ENCODE measurements at places on chromosomes 1 and 21.

DNA sequence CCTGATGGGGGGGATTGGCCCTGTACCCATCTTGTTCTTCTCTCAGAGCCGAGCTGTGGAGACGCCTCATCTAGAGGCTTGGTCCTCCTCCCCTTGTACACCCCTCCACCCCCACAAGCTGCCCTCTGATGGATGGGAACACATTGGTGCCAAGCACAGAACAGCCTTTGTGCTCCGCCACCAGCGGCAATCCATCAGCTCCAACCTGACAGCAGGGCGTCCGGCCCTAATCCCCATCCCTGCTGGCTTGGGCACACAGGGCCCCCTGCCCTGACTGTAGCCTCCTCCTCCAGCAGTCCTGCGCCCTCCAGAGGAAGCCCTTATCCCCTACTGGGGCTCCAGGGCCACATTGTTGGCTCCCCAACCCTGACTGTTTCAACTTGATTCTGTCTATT, 3.8 kb upstream of the MYOG start:
- DNase-seq: no peak

GRCh38 chr1:205356440-205357139, at the start of gene KLHDC8A:
KLHDC8A (minus strand) TSS chr1:205356922; CDS start chr1:205343604, 13,318 bp downstream.
- DNase-seq: no peak

- no peak for DNase-seq
Observed at GRCh38 chr21:28482657-28483056, 510.0 kb downstream of the LTN1 start.

- no peak for DNase-seq
Observed at GRCh38 chr1:243977094-243977493, 74.0 kb upstream of the ZBTB18 start.

DNA sequence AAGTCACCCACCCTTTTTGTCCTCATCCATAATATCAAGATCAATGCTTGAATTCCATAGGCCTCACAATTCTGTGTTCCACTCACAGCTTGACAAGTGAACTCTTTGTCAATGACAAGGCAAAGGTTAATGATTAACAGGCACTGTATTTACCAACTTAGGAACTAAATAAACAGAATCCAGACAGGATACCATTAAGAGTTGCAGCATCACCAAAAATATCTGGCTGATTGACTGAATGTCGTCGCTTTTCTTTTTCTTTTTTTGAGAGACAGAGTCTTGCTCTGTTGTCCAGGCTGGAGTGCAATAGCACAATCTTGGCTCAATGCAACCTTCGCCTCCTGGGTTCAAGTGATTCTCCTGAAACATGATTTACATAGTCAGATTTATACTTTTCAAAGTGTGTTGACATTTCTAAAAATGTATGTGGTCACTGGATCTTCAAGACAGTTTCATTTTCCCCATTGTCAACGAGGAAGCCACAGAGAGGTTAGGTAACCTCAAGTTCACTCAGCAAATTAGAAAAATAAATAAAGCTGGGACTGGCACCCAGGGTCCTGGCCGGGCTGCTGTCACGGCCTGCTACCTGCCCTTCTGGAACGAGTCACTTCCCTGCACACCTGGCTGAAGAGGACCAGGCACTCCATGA, 81.0 kb downstream of the PDE9A start:
- DNase-seq: no peak

DNA sequence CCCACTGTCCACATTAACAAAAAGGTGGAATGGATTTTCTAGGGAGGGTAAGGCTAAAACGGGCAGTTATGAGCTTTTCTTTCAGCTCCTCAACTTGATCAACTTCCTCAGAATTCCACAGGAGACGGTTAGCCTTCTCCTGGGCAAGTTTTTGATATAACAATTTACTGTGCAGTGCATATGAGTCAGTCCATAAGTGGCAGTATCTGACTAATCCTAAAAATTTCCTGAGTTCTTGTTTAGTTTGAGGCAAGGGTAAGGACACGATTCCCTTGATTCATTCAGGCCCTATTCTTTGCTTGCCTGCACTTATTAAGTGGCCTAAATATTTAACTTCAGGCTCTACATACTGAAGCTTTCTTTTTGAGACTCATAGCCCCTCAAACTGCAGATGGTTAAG, 6.2 kb upstream of the AADACL3 start:
- no peak for DNase-seq

DNA sequence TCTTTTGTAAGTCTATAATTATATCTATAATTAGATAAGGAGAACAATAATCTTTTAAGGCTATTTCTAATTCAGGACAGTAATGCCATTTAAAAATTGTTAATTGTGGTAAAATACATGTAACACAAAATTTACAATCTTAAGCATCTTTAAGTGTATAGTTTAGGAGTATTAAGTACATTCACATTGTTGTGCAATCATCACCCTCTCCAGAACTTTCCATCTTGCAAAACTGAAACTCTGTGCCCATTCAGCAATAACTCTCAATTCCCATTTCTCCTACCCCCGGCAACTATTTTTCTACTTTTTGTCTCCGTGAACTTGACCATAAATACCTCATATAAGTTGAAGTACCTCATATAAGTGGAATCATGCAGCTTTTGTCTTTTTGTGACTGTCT, 93.9 kb upstream of the KCNA3 start:
- no peak for DNase-seq

- DNase-seq: no peak
Observed at GRCh38 chr21:31130821-31131220, 92.5 kb upstream of the KRTAP19-8 start.

- DNase-seq: no peak
Observed at GRCh38 chr1:1430992-1431844, 4.3 kb upstream of the VWA1 start.

DNA sequence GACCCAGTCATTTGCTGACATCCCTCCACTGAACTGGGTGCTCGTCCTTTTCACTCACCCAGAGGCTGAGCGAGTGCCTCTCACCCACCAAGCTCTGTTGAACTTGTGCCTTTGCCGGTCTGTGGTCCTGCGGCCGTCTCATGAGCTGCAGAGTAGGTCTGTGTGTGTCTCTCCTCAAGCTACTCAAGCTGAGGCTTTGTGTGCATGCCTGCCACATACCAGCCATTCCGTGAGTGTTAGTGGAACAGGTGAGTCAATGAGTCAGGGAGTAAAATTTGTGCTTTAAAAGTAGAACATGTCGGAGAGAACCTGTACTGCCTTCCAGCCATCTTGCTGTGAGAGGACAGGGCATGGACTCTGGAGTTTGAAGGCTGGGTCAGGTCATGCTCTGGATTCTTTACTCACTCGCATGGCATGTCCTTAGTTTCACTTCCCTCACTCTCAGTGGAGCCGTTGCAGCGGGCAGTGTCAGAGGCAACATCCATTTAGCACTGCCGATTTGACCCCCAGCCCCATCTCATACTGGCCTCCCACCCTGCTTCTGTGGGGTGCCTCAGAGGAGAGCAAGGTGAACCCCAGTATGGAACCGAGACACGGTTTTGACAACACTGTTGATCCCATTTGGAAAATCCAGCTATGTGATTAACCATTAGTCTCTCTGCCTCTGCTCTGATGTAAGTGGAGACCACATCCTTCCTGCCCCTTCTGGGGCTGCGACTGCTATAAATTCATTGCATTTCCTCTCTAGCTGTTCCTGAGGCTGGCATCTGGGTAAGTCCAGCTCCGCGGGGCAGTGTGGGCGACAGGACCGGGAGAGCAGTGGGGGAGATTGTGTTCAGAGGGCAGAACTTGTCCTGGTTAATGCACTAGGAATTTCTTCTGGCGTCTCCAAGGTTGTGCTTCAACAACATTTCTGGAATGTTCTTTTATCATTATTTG, at the start of gene NLRP3:
Gene NLRP3 (plus strand): TSS at position 751 of the 939 bp plus-strand sequence. CDS start 2,628 bp downstream, outside the sequence.
- DNase-seq: peak; percentile 62

GRCh38 chr1:87064986-87065385, 150.6 kb downstream of the HS2ST1 start:
- no peak for DNase-seq

- DNase-seq: no peak
Observed at GRCh38 chr1:212514056-212514614, 81.4 kb downstream of the NENF start.

- DNase-seq: no peak
Observed at GRCh38 chr1:155127967-155128754, 485 bp downstream of the EFNA1 start.

DNA sequence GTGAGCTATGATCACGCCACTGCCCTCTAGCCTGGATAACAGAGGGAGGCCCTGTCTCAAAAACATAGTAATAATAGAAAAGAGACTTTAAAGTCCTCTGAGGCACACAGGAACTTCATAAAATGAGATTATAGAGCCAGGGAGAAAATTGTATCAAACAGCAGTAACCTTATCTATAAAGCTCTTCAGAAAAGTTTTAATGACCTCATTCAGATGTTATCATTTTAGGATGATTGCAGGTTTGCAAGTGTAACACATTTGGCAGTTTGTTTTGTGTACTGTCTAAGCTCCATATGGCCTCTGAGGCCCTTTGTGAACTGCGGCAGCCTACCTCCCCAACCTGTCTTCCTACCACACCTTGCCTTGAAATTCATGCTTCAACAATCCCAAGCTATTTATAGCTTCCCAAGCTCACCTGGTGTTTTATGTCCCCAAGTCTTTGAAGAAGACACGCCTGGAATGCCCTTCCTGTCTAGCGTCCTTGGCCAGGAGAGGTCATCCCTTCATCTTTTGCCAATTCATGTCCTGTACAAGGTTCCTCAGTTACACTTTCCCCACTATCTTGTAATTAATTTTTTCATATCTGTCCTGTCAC, 8.5 kb upstream of the AKNAD1 start:
- DNase-seq: no peak

DNA sequence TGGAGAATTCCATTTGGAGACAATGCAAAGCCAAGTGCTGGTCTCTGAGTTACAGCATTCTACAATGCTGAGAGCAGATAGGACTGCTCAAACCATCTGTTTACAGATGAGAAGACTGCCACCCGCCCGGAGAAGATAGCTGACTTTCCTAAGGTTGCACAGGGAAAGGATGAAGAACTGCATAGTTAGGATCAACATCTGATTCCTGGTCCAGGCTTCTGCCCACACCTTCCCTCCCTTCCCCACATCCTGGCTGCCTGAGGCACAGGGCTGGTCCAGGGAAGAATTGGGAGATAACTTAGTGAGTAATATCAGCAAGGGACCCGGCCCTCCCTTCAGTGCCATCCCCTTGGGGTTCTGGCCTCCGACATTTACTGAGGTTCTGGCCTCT, 2.0 kb downstream of the SERINC2 start:
- DNase-seq: no peak
